Foreskin keratinocyte (primary cell): ENCODE measurements at places on chromosomes 2 and 18. TPM values are rescaled to one million over a fixed set of nuclear protein-coding genes. Genes with fewer than 3 reads are reported as not detected.

- DNase-seq, result no peak
Observed at GRCh38 chr2:70891572-70892357, 43.9 kb upstream of the ATP6V1B1 start.

GRCh38 chr2:134052173-134052572, 201.7 kb upstream of the MGAT5 start:
- no peak for DNase-seq

GRCh38 chr18:32714571-32715148, 58.2 kb downstream of the KLHL14 start:
- DNase-seq, result peak; percentile 64

DNA sequence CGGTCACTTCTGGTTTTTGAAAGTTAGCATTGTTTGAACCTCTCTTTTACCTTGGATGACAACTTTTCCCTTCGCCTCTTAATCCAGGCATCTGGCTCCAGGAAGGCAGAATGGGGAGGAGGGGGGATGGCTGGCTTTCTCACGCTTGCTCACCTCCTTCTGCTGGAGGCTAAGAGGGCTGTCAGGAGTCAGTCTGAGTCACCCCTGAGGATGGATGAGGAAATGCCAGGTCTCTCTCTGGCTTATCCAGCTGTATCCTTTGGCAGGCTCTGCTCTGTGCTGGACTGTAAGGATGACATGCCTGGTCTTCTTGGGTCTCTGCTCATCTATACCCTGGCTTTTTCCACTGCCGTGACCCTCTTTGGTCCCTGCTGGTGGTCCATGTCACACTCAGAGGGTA, 142.9 kb upstream of the GYPC start:
- DNase-seq, result peak; percentile 3

The MYCN gene
- total RNA-seq, result 0.10 TPM in 1 of 2 replicates, not detected in the other

The MROH2A gene
- total RNA-seq, result 0.11 and 0.31 TPM in 2 replicates

The MEMO1 gene
- total RNA-seq, result 75.4 and 79.2 TPM in 2 replicates

The TRABD2A gene
- total RNA-seq, result 1.1 and 1.5 TPM in 2 replicates

The SKA1 gene
- 26.7 and 29.4 TPM in 2 replicates for total RNA-seq
